Stimulated activated CD8-positive, alpha-beta memory T cell treated with anti-CD3 and anti-CD28 coated beads, Interleukin-7, amount 100 ng/mL, for 1 hour (primary cell): ENCODE measurements at places on chromosomes 4 and X.

GRCh38 chr4:170591076-170591475 lies 501.3 kb upstream of the AADAT start:
- no peak for DNase-seq

DNA sequence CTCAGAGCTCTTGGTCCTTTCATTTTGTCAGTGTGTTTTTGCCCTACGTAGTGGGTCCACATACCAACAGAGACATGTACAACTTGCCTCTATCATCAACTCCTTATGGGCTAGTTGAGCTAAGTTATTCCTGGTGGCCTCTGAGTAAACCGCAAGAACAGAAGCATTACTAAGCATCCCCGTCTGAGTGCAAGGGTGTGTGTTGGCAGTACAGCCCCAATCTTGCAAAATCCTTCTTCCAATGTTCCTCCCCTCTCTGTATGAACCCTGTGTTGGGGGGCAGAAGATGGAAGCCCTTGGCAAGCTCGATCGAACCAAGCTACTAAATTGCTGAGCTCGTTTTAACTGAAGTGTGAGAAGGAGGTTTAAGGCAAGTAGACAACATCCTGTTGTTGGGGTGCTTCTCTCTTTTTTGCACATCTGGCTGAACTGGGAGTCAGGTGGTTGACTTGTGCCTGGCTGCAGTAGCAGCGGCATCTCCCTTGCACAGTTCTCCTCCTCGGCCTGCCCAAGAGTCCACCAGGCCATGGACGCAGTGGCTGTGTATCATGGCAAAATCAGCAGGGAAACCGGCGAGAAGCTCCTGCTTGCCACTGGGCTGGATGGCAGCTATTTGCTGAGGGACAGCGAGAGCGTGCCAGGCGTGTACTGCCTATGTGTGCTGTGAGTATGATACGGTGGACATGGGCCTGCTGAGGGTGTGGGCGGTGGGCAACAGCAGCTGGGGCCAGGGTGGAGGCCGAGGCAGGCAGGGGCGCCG lies at the start of gene SH2D1A:
Gene SH2D1A (plus strand): TSS at position 447 of the 760 bp plus-strand sequence. CDS start 80 bp downstream, at position 527.
- no peak for DNase-seq

GRCh38 chrX:57933321-57933720 lies 23.1 kb upstream of the ZXDA start:
- DNase-seq = no peak

- DNase-seq = no peak
Measured at GRCh38 chr4:38618505-38618904, 45.5 kb upstream of the KLF3 start.

GRCh38 chrX:106246511-106246910 lies 78.4 kb downstream of the PWWP3B start:
- no peak for DNase-seq

GRCh38 chr4:169175476-169175875 lies 95.3 kb downstream of the SH3RF1 start:
- no peak for DNase-seq

GRCh38 chrX:45699158-45699557 lies 498.5 kb upstream of the DIPK2B start:
- DNase-seq = no peak
